Neural cell (in vitro differentiated cells): ENCODE measurements at places on chromosomes 2 and 18. TPM values are rescaled to one million over a fixed set of nuclear protein-coding genes. Genes with fewer than 3 reads are reported as not detected.

Gene MC2R
- polyA plus RNA-seq: not detected in 2 replicates

Gene MSGN1
- polyA plus RNA-seq: not detected in 2 replicates

Gene PDE11A
- 0.14 and 0.89 TPM in 2 replicates for polyA plus RNA-seq

Gene HOXD11
- polyA plus RNA-seq: not detected in 2 replicates

Gene COQ10B
- 22.5 and 28.4 TPM in 2 replicates for polyA plus RNA-seq

Gene GLS
- polyA plus RNA-seq: 83.2 and 90.2 TPM in 2 replicates

Gene GNLY
- not detected in 2 replicates for polyA plus RNA-seq

Gene NTSR2
- polyA plus RNA-seq: not detected in 2 replicates

Gene MYL12A
- 57.9 and 62.7 TPM in 2 replicates for polyA plus RNA-seq

Gene GPR75
- 1.6 TPM in 2 replicates for polyA plus RNA-seq

Gene ANKRD30B
- not detected in 2 replicates for polyA plus RNA-seq

Gene IDH1
- polyA plus RNA-seq: 316 and 354 TPM in 2 replicates

Gene CAPN13
- not detected in 2 replicates for polyA plus RNA-seq

Gene CDK15
- polyA plus RNA-seq: 0.06 and 0.09 TPM in 2 replicates

Gene BOK
- 2.3 and 3.9 TPM in 2 replicates for polyA plus RNA-seq
